Activated T-helper 1 cell treated with anti-CD3 and anti-CD28 coated beads, Interleukin-12 subunit alpha, Interleukin-12 subunit beta, Interleukin-2, Interleukin-4 antibody, amounts not matched to agents 30 ng/mL and 10 ng/mL and 1 ng/mL, durations not matched to agents 14 hours and 24 hours and 36 hours (primary cell): ENCODE measurements at places on chromosomes 12 and 14.
A peak's percentile ranks its signal among the peaks of the same experiment; 100 is the strongest.

- no peak for DNase-seq
Measured at GRCh38 chr12:52317468-52318052, 3.6 kb downstream of the KRT83 start.

DNA sequence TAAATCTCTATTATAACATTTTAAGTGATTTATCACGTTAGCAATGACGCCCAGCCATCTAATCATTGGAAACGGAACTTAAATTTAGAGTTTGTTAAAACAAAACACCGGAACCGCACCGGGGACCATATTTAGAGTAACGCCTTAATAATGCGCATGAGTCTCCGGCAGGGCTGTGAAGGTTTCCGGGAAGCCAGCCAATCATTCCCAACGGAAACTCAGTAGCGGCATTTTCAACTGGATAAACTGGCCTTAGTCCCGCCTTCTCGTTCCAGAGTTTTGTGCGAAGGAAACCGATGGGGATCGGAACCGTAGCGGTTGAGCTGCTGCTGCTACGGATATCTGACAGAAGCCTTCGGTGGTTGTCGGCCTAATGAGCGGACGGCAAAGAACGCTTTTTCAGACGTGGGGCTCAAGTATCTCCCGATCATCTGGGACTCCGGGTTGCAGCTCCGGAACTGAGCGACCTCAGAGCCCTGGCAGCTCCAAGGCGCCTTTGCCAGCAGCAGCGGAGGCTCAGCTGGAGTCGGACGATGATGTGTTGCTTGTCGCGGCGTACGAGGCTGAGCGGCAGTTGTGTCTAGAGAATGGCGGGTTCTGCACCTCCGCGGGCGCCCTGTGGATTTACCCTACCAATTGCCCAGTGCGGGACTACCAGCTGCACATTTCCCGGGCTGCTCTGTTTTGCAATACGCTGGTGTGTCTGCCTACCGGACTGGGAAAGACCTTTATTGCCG, at the start of gene FANCM:
FANCM (plus strand) TSS at position 272 of the 737 bp plus-strand sequence; CDS start at position 374, 102 bp downstream.
- peak; percentile 83 for DNase-seq

DNA sequence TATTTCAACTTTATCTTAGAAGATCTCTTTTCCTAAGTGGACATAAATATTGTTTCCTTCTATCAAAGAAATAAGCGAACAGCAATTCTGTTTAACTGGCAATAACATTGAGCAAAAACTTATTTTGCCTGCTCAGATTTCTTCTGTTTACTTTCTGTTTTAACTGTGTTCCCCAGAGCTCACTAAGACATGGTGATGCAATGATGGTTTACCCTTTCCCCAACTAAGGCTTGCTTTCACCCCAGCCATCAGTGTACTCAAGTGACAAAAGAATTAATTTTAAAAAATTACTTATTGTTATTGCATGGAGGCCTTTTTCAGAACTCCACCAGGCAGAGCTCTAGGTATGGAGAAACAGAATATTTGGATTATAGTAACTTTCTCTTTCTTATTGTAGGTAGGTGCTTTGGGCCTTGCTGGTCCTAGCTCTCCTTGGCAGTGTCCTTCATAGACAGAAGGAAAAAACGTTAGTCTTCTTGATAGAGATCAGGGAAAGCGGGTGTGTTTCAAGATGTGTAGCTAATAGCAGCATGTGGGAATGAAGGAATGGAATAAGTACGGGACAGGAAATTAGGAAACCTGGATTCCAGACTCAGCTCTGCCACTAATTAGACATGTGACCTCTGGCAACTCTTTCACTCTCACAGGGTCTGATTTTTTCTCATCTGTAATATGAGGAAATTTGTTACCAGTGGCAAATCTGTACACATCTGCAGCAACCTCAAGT, 14.6 kb upstream of the DDHD1 start:
- no peak for DNase-seq

DNA sequence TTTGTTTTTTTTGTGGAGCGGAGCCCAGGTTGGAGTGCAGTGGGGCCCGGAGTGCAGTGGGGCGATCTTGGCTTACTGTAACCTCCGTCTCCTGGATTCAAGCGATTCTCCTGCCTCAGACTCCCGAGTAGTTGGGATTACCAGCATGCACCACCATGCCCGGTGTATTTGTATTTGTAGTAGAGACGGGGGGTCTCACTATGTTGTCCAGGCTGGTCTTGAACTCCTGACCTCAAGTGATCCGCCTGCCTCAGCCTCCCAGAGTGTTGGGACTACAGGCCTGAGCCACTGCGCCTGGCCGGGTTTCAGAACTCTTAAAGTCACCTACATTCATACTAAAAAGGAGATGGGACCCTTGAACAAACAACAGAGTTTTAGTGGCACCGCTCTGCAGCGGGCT, 52.7 kb downstream of the KRT80 start:
- DNase-seq = no peak

- no peak for DNase-seq
Measured at GRCh38 chr12:131749618-131750315, 38.9 kb downstream of the SFSWAP start.

DNA sequence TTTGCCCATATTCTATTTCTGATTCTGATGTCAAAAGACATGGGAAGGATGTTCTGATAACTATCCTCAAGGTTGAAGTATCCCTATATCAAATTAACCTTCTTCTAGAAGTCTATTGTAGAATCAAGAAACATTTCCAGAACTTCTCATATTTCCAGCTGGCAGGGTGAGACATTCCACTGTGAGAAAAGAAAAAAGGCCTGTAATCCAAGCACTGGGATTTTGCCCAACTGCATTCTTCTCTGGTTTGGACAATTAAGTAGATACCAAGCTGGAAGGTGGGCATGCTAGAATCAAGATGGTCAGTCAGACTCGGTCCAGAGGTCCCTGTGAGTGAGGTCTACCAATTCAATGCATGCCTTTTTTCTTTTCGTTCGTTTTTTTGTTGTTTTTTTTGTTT, 60.9 kb downstream of the MAP3K9 start:
- no peak for DNase-seq

GRCh38 chr12:47777741-47778558, 4.9 kb downstream of the SLC48A1 start:
- no peak for DNase-seq

DNA sequence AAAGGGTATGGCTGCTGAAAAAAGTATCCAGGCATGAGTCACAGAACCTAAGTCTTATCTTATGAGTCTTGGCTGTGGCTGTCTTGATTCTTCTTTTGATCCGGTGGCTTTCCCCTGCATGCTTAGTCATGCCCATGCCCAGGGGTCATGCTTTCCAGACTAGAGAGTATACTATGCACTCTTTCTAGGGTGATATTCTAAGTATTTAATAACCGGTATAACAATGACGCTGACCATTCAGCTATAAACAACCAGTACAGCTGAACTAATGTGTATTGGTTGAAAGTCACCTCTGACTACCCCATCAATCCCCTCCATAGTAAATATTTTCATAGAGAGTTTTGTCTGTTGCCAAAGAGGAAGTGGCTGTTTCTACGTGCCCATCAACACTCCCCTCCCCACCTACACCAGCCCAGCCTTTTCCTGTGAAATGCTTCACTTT, 34.7 kb upstream of the NRXN3 start:
- DNase-seq = no peak

DNA sequence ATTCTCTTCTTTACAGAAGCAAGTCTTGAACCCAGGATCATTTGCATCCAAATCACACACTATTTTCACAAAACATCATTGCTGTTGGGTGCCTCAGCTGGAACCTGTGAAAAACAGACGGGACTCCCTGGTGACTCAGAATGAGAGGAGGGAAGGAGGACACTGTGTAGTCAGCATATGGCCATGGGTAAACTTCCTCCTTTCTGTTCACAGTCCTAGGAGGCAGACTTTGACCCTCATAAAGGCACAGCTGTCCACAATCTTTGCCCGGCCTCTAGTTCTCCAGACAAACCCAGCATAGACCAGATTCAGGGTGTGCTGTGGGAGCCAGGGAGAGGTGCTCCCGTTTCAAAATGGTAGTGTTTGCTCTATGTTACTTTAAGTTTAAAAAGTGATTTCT, 62.0 kb downstream of the DYRK2 start:
- no peak for DNase-seq

GRCh38 chr12:111274777-111275176, 94.1 kb downstream of the PHETA1 start:
- DNase-seq = no peak

GRCh38 chr14:59208224-59208814, 19.9 kb downstream of the DAAM1 start:
- DNase-seq = no peak

DNA sequence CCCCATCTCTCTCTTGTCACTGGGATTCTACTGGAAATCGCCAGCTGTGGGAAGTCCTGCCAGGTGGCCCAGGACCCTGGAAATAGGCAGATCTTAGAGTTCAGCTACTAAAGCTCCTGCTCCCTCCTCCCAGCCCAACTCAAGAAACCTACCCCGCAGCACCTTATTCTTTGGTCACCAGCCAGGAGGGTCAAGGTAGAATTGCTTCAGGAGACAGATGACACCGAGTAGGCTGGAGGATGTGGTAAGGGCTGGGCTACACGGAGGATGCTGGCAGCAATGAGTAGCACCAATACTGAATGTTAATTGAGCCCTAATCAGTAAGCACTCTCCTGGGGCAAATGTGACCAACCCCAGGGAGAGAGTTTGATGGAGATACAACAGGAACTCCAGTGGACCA, 119.7 kb upstream of the VASH1 start:
- DNase-seq = no peak

- peak; percentile 31 for DNase-seq
Measured at GRCh38 chr14:77303417-77304156, 17.1 kb downstream of the POMT2 start.

- no peak for DNase-seq
Measured at GRCh38 chr12:105480162-105480561, 149.7 kb downstream of the C12orf75 start.

GRCh38 chr12:106506691-106507090, 76.1 kb upstream of the RFX4 start:
- no peak for DNase-seq

GRCh38 chr12:100187068-100187467, 13.5 kb upstream of the ACTR6 start:
- no peak for DNase-seq

GRCh38 chr14:57660208-57660607, 166.6 kb upstream of the CCDC198 start:
- DNase-seq = no peak

DNA sequence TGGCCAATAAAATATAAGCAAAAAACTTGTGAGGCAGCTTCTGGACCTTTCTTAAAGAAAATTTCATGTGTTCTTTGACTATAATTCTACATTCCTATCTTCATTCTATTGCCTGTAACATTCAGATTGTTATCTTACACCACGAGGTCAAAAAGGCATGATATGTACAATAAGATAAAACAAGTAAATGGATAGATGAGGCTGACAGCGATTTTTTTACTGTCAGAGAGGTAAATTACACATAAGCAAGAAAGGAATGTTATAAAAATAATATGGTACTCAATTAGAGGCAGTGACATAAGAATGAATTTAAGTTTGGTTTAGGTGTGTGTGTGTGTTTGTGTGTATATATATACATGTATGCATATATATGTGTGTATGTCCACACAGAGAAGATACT, 660.0 kb downstream of the C12orf50 start:
- no peak for DNase-seq

DNA sequence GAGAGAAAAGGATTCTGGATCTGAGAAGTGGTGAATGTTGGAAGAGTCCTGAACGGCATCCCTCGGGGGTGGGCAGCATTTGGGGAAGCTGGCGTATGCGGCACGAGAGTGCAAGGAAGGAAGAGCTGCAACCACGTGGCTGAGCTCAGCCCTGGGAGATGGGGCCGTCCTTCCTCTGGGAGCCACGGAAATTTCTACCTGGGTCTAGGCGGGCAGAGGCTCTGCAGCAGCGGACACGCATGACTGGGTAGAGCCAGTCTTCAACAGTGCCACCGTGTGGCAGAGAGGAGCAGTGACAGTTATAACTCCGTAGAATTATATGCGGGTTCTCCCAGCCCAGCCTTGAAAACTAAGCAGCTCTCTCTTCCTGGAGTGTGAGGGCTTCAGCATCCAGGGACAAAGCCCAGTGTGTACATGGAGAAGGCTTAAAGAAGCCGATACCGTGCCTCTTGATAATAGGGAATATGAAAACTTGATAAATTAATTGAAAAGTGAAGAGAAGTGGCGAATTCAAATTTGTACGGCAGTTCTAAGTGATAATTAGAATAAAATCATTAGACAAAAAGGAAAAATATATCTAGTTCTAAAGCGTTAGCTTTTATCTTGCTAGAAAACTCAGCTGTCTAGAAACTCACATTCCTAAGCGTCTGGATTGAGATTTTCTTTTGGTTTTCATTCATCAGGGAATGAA, 82.9 kb upstream of the STXBP6 start:
- peak; percentile 25 for DNase-seq

DNA sequence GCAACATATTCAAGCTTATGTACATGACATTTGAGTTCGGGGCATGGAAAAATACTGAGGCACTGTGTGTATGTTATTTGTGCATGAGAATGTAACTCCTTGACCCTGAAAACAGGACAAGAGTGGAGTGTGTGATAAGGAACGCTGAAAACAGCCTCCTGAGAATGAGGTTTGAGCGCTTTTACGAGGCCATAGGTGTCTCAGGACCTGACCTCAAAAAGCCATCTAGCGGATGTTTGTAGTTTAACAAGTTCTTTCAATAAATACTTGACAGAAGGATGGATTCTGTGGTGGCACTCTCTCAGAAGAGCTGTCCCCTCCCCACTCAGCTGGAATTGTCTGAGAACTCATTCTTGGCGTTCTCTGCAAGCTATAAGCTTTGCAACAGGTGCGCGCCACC, 350.5 kb upstream of the TMTC1 start:
- no peak for DNase-seq

DNA sequence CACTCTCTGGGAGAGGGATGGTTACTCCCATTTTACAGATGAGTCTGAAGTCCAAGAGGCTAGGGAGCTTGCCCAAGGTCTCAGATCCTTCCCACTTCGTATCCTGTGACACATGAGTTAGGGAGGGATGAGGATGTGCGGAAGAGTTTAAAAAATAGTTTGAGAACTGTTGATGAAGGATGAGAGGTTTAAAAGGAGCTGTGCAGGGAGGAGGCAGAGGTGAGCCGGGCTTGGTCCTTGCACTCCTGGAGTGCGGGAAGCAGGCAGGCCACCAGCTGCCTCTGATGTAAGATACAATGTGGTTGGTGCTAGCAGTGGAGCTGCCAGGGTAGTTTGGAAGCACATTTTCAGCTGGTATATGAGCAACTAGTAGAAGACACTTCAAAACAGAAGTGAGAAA, 46.5 kb downstream of the TSPAN9 start:
- no peak for DNase-seq

- peak; percentile 98 for DNase-seq
Measured at GRCh38 chr14:23006544-23007419, 3.2 kb downstream of the C14orf93 start.

DNA sequence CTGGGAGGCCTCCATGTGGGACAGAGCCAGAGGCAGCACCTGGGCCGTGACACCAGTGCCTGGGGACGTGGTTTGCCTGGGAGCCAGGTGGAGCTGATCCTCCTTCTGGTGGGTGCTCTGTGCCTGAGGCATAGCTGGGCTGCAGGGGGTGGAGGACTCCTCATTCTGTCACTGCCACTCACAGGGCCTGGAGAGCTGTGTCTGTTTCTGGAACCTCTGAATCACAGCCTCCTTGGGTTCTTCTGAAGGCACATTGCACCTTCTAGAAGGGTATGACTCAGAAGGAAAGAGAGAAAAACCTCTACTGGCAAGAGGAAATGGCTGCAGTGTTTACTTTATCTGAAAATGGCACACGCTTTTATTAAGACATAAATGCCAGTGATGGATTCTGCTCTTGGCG, 659.8 kb downstream of the VRK1 start:
- peak; percentile 61 for DNase-seq
